ENCODE measurements at places on chromosomes 13 and 19.

DNA sequence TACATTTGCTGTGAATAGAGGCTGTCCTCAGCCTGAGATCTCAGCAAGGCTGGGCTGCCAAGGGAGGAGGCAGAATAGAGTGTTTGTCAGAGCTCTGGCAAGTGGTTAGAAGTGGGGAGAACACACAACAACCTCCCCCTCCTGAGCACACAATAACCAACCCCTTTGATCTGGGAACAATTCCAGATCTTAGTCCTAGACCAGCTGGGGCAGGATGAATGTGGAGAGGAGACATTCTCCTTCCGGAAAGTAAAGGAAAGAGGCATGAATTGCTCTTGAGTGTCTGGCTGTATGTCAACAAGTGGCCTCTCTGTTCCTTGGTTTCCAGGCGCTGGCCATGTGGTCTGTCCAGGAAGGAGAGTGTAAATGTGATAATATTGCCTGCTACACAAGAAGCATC is 114.9 kb upstream of the TMTC4 start:
- DNase-seq: no peak

GRCh38 chr13:38688674-38689073 is 1.8 kb downstream of the FREM2 start:
- no peak for DNase-seq

- no peak for DNase-seq
These were observed at the start of gene MCF2L for GRCh38 chr13:112968910-112969691. Gene MCF2L (plus strand): TSS chr13:112969214. CDS start chr13:112969380, 166 bp downstream.

- DNase-seq: no peak
These were observed 19.2 kb upstream of the ERCC1 start for GRCh38 chr19:45442778-45443461.

- DNase-seq: no peak
These were observed 1132.6 kb upstream of the SLC10A2 start for GRCh38 chr13:104198801-104199200.

GRCh38 chr19:48713041-48713863 is 6.3 kb downstream of the MAMSTR start:
- no peak for DNase-seq

- DNase-seq: no peak
These were observed 629.7 kb downstream of the UQCRFS1 start for GRCh38 chr19:28583242-28583641.

- no peak for DNase-seq
These were observed 19.0 kb upstream of the ATP11A start for GRCh38 chr13:112670864-112671263.

DNA sequence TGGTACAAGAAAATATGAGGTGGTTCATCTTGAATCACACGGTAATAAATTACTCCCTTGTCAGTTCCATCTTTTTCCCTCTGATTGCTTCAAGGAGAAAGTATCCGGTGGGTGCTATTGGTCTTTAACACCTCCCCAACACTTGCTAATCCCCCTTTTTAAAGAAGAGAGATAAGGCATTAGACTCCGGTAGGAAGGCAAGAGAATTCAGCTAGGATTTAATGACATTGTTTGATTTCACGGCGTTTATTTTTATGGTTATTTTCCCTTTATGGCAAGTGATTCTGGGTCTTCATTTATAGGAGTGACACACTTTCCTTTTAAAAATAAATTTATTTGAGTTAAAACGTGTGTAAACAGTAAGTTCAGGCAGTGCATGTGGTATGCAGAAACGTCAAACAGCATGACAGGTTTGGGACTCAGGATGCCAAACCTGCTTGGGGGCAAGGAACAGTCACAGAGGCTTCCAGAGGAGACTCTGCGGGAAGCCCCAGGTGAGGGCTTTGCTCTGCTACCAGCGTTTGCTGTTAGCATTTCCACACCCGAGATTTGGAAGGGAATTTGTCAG is 36.5 kb downstream of the TSHZ3 start:
- no peak for DNase-seq

- no peak for DNase-seq
These were observed 102.2 kb upstream of the IPO5 start for GRCh38 chr13:97851269-97851668.

All from iPS DF 19.7 (cell line).